ENCODE measurements at places on chromosomes 6 and 20.

GRCh38 chr20:56805313-56805712 lies 176.2 kb downstream of the TFAP2C start:
- no peak for DNase-seq

- DNase-seq: no peak
Measured at GRCh38 chr20:63843222-63843621, 12.2 kb upstream of the ZBTB46 start.

DNA sequence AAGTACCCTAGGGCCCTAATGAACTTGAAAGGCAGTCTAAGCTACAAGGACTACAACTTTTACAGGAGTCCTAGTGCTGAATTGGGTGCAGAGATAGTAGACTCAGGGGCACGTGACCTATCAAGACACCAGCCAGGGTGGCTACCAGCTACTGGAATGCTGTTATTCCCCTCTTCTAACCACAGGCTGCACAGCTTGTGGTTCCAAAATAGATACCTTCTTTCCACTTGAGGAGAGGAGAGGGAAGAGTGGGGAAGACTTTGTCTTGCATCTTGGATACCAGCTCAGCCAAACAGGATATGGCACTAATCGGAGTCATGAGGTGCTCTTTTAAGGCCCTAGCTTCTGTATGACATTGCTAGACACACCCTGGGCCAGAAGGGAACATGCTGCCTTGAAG lies 60.0 kb upstream of the MTRF1L start:
- no peak for DNase-seq

GRCh38 chr6:156508923-156509322 lies 268.3 kb upstream of the ARID1B start:
- DNase-seq: no peak

- DNase-seq: no peak
Measured at GRCh38 chr6:152588456-152588855, 48.7 kb downstream of the SYNE1 start.

- peak; percentile 24 for DNase-seq
Measured at GRCh38 chr6:167726043-167726621, 100.6 kb upstream of the AFDN start.

- no peak for DNase-seq
Measured at GRCh38 chr6:141123497-141123896, 1009.2 kb upstream of the GJE1 start.

DNA sequence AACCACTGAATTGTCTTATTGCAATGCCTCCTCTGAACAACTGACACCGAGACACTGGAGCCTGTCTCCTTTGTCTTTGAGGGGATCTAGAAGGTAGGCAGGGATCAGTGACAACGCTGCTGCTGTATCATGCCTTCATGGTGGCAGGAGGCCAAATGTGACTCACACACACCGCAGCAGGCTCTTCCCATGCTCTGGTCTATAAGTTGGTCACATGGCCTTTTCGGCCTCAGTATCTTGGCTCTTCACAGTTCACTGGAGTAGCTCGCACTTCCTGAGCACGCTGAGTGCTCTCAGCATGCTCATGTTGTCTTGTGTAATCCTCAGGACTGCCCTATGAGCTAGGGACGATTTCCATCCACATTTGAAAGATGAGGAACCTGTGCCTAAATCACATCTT lies 167.4 kb upstream of the PCSK2 start:
- no peak for DNase-seq

DNA sequence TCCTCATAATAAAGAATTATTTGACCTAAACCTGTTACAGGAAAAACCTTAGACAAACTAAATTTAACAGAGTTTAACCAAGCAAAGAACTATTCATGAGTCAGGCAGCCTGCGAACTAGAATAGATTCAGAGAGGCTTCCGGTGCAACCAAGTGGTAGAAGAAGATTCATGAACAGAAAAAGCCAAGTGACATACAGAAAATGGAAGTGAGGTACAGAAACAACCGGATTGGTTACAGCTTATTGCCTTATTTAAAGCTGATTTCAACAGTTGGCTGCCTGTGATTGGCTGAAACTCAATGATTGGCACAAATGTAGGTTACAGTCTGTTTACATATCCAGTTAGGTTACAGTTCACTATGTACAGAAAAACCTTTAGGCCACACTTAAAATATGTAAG lies 10.1 kb downstream of the PPP1R3G start:
- DNase-seq: no peak

DNA sequence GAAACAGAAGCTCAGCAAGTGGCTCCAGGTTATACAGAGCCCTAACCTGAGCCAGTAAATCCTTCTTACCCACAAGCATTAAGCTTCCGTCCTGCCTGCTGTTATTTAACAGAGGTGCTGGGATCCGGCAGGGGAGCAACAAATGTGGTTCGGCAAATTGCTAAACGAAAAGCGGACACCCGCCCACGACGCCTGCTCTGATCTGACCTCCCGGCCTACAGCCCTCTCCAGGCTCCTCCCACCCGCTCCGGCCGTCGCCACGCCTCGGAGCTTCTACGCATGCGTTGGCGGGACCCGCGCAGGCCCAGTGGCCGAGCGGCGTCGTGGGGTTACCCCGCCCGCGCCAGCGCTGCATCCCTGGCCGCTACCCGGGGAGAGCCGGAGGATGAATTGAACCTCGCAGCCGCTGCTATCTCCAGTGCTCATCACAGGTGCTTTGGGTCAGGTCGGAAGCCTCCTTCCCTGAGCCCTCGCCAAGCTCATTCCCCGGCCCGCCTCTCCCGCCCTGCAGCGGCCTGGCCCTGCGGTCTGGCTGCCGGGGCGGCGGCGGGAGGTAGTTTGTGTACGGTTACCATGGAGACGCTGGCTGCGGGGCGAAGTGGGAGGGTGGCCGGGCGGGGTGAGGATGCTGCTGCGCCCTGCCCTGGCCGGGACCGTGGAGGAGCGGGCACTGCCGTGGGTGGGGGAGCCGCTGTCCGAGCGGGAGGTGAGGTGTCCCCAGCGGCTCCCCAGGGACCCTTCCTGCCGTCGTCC lies at the start of gene ARMC2:
Gene ARMC2 (plus strand): TSS at position 307 of the 753 bp plus-strand sequence. CDS start 5,846 bp downstream, outside the sequence.
- peak; percentile 94 for DNase-seq

GRCh38 chr6:127301199-127301700 lies 34.6 kb downstream of the RNF146 start:
- no peak for DNase-seq

- no peak for DNase-seq
Measured at GRCh38 chr20:21564127-21564773, 50.4 kb upstream of the NKX2-2 start.

All from sigmoid colon (tissue), 7 donors.